Fibroblast of skin of right biceps (primary cell): ENCODE measurements at places on chromosomes 1 and 21.

DNA sequence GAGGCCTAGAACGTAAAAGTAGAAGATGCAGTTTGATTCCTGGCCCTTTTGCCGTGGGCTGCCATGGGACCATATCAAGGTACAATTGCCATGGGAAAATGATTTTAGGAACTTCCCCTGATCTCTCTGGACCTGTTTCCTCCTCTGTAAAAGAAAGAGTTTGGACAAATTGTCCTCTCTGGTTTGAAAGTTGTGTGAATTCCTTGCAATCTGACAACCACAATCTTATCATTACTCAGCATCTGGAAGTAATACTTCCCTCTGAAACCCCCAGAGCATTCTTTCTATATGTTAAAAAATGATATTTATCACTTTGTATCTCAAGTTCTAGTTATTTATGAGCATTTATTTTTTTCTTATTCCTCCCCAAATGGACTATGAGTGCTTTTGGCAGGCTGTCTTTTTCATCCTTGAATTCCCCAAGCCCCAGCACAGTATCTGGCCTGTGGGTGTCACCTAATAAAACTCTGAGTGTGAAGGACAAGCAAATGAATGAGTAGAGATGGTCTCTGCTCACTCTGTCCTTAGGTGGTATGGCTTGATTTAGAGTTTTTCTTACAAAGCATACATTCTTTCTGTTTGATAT is 181.1 kb downstream of the DYRK1A start:
- peak; percentile 71 for DNase-seq

DNA sequence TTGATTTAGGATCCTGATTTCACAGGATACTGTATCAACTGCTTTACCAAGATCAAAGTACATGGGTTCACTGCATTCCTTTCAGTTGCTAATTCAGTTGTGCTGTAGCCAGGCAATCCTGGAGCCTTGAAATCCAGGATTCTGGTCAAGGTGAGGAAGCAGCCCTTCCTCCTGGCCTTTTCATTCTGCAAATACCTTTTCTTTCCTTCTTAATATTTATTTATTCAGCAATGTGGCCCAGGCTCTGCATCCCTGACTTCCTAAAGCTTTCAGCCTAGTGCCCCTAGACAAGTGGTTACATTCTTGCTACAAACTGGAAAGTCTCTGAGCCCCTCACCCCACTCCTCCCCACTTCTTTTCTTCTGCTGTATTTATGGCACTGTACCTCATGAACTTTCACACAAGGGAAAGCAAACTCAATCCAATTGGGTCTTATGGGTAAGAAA is 16.2 kb downstream of the LRRC8D start:
- DNase-seq = no peak

DNA sequence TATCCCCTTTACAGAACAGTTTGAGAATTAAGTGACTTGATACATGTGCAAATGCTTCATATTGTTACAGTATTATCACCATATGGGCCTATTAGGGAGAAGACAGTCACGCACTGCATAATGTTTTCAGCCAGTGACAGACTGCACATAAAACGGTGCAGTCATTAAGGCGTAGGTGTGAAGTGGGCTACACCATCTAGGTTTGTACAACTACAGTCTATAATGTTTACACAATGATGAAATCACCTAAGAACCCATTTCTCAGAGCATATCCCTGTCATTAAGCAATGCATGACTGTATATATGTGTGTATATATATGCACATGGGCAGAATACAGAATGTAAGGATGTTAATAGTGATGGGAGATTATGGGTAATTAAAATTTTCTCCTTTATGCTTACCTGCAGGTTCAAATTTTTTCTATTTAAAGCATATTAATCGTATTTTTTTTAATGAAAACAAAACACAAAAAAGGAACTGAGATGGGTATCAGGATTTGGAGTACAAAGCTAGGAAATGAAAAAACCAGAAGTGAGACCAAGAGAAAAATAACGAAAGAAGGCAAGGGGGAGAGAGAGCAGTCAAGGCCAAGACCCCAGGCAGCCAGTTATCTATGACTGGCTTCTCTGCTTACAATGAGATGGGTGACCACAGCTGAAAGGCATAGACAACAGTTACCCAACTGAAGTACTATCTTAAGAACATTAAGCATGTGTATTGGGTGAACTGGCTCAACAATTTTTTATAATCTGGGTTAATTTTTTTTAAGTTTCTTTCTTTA is 122.9 kb upstream of the DAB1 start:
- DNase-seq = no peak

GRCh38 chr1:185409345-185409744 is 92.3 kb upstream of the IVNS1ABP start:
- DNase-seq = no peak

GRCh38 chr1:18142471-18142870 is 34.9 kb downstream of the IGSF21 start:
- no peak for DNase-seq

DNA sequence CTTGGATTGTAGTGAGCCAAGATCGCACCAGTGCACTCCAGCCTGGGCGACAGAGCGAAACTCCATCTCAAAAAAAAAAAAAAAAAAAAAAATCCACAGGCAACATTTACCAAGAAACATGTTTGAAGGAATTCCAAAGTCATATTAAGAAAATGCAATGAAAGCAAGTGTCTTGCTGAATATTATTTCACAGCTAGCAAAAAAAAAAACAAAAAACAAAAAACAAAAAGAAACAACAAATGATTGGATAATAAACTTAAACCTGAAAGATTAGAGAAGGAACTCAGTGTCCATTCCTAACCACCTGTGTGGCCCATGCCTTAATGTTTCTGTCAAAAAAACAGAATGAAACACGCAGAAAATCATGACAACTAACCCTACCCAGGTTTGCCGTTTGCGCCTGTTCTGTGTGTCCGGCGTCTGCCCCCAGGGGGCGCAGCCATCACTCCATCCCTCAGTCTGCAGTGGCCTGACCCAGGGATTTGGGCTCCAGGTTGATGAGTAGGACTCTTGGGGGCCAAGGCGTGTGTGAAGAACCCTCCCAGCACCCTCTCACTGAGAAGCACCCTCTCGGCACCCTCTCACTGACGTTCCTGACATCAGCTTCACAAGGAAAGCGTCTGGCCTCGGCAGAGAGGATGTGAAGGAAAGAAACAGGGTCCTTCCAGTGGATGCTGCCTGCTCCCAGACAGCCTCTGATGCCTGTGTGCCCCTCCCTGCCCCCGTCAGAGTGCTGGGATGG is 19.2 kb upstream of the PTTG1IP start:
- DNase-seq = peak; percentile 49

DNA sequence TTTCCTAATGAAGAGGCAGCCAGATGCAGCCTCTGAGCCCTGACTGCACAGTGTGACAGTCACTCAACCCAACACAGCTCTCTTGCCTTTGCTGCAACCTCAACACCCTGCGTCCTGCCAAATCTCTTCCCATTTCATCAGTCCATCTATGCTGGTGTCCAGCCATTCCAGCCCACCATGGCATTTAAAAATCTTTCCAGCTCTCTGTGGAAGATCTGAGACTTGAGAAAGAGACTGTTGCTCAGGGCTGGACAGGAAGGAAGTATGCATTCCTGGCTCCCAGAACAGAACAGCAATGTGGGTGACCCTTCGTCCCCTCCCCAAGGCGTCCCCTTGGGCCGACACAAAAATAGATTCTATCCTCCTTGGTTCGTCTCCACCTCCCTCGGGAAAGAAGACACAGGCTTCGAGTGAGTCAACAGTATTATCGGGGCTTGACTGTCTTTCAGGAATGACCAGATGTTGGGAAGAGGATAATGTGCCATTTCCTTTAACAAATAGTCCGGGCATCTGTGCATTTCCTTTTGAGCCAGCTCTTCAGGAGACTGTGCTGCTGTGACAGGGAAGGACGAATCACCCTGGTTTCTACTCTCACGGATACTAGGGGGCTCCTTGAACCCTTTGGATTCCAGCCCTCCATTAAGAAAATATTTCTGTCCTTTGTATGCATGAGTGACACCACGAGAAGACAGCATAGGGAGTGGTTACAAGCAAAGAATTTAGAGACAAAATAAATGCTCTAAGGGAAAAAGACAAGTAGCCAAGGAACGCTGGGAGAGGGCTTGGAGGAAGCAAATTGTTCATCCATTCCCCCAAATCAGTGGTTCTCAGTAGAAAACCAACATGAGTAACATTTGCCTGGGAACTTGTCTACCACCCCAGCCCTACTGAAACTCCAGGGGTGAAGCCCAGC is 111.4 kb upstream of the CDC42BPA start:
- DNase-seq = peak; percentile 74

GRCh38 chr1:43545339-43545694 is 14.6 kb downstream of the PTPRF start:
- no peak for DNase-seq

GRCh38 chr1:182059936-182060335 is 1.6 kb downstream of the ZNF648 start:
- DNase-seq = no peak

GRCh38 chr21:39022466-39022862 is 160.8 kb downstream of the PSMG1 start:
- DNase-seq = no peak

- DNase-seq = no peak
These were observed 7.7 kb downstream of the AMIGO1 start for GRCh38 chr1:109501644-109502363.

GRCh38 chr1:90721210-90722194 is 4.4 kb upstream of the BARHL2 start:
- DNase-seq = peak; percentile 42

DNA sequence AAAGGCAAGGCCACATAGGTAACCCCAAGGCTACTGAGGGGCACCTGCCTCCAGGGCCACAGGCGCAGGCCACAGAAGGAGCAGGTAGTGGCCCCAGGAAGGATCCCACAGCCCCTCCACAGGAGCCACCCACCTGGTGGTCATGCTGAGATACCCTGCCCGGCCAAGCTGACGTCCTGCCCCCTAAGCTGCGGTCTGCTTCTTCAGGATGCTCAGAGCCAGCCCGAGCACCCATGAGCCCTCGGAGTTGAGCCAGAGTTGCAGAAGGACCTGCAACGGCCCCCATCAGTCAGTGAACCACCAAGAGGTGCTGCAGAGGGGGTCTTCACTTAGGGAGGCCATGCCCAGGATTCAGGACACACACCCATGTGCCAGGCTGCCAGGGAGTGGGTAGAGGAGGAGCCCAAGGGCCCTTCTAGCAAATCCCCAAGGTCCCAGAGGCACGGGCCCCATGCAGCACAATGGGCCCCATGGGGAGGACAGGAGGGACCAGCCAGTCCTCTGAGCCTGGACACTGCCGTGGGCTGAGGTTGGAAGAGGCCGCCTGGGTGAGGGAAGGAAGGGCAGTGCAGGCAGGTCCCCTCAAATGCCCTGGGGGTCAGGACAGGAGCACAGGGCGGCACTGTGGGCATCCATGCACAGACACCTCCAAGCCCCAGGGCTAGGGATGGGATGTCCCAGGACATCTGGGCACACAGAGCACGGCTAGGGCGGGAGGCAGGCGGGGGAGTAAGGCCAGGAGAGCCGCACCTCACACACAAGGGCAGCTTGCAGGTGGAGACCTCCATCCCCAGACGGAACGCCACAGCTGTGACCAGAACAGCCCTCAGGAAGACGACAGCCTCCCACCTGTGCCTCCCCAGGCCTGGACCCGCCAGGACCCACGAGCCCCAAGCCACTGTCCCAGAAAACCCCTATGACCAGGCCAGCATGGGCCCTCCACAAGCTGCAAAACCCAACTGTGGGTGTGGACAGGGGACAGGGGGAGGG is 20.5 kb downstream of the WNT9A start:
- DNase-seq = no peak

GRCh38 chr1:65813956-65814355 is 21.3 kb downstream of the PDE4B start:
- DNase-seq = no peak

GRCh38 chr1:155761736-155762405 is 73.0 kb downstream of the DAP3 start:
- DNase-seq = no peak

DNA sequence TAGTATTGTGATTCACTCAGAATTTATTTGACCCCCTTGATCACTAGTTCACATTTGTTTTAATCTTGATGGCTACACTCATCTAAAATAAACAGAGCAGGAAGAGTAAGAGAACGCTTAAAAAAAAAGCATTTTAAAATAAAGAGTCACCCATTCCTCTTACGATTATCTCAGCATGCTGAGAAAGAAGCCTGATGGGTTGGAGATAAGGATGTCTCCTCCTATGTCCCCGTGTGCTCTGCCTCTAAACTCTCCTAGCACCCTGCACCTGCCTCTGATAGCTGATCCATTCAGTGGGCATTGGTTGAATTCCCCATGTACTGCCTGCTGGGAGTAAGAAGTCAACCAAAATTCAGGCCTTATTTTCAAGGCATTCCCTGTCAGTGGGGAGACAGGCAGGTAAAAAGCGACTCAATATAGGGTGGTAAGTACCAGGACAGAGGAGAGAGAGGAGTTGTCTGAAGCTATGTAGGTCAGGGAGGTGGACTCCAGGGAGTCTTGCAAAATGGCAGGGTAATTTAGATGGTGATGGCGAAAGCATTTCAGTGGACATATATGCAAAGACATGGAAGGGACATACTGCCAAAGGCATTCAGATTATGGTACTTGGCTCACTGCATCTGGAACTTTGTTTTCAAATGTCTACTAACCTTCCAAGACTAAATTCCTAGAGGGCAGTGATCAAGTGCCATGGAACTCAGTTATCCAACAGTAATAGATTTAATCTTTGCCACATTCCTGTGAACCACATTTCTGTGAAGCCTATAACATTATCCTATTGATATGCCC is 18.4 kb downstream of the ELAVL4 start:
- DNase-seq = no peak

- DNase-seq = peak; percentile 22
These were observed 8.5 kb downstream of the CAMK2N1 start for GRCh38 chr1:20477348-20478056.

DNA sequence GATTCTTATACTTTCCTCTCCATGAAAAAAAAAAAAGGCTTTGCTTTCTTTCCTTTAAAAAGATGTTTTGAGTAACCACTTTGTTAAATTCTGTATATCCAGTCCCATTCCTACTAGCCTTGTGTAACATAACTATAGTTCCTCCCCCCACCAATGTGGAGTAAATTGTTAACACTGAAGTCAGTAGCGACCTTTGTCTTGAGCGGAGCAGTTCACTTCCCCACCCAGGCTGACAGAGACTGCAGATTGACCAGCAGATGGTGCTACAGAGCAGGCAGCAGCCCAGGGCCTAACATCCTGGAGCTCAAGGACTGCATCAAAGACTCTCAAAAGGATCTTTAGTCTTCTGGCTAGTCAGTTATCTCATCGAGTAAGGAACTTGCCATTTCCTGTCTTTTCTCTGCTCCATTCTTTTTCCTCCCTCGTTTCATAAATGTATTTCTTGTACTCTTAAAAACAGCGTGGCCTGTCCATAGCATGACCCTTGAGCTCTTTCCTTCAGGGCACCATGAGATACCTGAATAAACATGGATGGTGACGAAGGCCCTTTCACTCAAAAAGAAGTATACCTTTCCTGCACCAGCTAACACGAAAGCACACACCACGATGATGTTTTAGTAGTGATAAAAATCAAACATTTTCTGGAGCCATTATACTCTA is 503.5 kb upstream of the PKN2 start:
- DNase-seq = peak; percentile 83

GRCh38 chr1:151024540-151025146 is 11.7 kb upstream of the BNIPL start:
- peak; percentile 59 for DNase-seq

GRCh38 chr21:43355925-43356289 is 71.0 kb downstream of the SIK1 start:
- DNase-seq = no peak
